ENCODE measurements at places on chromosomes 13 and 19. TPM values are rescaled to one million over a fixed set of nuclear protein-coding genes. Genes with fewer than 3 reads are reported as not detected.

- DNase-seq = peak; percentile 13
- H3K27me3 ChIP-seq = no peaks in the 10 kb centered on the region
- no peaks in the 10 kb centered on the region for H3K36me3 ChIP-seq
- peak overlapping the region; percentile 59 for H3K4me3 ChIP-seq
Observed at GRCh38 chr13:27826379-27827353, 34.4 kb downstream of the GSX1 start.

GRCh38 chr19:55623561-55623960 is 805 bp downstream of the ZNF784 start:
- H3K27ac ChIP-seq = peak overlapping the region; percentile 93
- no peak for DNase-seq
- H3K4me3 ChIP-seq = peak overlapping the region; percentile 94
- H3K4me1 ChIP-seq = no peaks in the 10 kb centered on the region

The ATCAY gene
- total RNA-seq = not detected

The RNF113B gene
- total RNA-seq = not detected

The MEIOSIN gene
- not detected for total RNA-seq

- H3K27ac ChIP-seq = no peak overlapping the region
- H3K36me3 ChIP-seq = no peaks in the 10 kb centered on the region
- DNase-seq = no peak
- H3K4me1 ChIP-seq = peaks cover 22% of the 10 kb centered on the region
- H3K4me3 ChIP-seq = no peak overlapping the region
Observed at GRCh38 chr13:44870456-44870929, 118.8 kb downstream of the NUFIP1 start.

The LRRC63 gene
- not detected for total RNA-seq

DNA sequence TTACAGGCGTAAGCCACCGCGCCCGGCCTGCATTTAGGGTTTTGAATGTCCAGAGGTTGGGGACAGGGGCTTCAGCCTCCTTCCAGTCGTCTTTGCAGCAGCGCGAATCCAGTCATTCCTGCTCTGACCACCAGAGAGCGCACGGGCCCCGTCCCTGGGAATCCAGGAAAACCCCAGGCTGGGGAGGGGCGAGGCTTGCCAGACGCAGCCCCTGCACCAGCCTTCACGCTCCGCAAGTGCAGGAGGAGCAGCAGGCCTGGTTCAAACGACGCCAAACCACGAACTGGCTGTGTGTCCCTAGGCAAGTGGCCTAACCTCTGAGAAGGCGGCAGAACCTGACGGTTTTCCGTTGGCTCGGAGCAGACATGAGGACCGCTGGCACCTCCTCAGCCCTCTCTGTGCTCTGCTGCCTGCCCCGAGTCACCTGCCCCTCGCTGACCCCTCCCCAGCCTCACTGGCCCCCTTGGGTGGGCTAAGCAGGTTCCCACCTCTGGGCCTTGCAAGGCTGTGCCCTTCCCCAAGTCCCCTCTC is 2.0 kb upstream of the RNF126 start:
- H3K4me3 ChIP-seq = peak overlapping the region; percentile 62
- H3K27ac ChIP-seq = no peak overlapping the region
- H3K27me3 ChIP-seq = no peaks in the 10 kb centered on the region
- no peaks in the 10 kb centered on the region for H3K36me3 ChIP-seq
- DNase-seq = peak; percentile 41

The KLF5 gene
- total RNA-seq = 6.2 TPM

DNA sequence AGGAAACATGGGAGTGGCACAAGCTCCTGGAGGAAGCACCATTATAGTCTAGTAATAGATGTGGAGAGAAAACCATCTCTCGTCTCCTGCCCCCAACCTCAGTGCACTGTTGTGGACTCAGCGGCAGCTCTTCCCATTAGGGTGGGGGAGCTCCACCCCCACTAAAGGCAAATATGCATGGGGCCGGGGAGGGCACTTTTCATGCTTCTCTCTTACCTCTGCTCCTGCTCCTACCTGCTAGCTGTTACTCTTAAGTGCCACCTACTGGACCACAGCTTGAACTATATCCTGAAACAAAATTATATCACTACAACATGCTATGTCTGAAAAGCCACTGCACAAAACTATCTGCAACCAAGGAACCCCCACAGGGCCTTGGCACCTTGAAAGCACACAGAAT is 112.6 kb upstream of the DACH1 start:
- H3K4me1 ChIP-seq = no peaks in the 10 kb centered on the region
- no peaks in the 10 kb centered on the region for H3K36me3 ChIP-seq
- no peak overlapping the region for H3K27ac ChIP-seq
- no peak for DNase-seq

- peaks cover 9% of the 10 kb centered on the region for H3K4me1 ChIP-seq
- H3K27me3 ChIP-seq = no peaks in the 10 kb centered on the region
- peak overlapping the region; percentile 73 for H3K4me3 ChIP-seq
- no peaks in the 10 kb centered on the region for H3K36me3 ChIP-seq
Observed at GRCh38 chr13:93244918-93245280, 18.3 kb downstream of the GPC6 start.

- no peaks in the 10 kb centered on the region for H3K27me3 ChIP-seq
- no peak for DNase-seq
- H3K36me3 ChIP-seq = no peaks in the 10 kb centered on the region
- H3K27ac ChIP-seq = no peak overlapping the region
- H3K4me1 ChIP-seq = no peaks in the 10 kb centered on the region
Observed at GRCh38 chr19:16355293-16356043, 30.8 kb downstream of the KLF2 start.

The ZNF490 gene
- 3.4 TPM for total RNA-seq

DNA sequence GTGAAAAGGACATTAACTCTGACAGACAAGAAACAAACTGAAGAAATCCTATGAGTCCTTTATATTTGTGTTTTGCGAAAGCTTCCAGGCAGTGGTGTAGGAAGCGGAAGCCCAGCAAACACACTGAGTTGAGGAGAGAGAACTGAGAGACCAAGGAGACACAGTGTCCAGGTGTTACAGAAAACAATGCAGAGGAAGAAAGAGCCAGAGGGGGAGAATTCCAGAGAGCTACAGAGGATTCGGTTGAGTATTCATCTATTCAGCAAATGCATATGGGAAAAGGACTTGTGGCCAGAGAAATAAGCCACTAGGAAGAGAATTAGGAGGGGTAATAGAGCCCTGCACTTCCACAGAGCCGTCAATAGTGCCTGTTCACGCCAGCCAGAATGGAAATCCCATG is 183.5 kb downstream of the LIG4 start:
- no peaks in the 10 kb centered on the region for H3K36me3 ChIP-seq
- no peak overlapping the region for H3K4me3 ChIP-seq

GRCh38 chr19:45442778-45443461 is 19.2 kb upstream of the ERCC1 start:
- DNase-seq = no peak
- H3K27ac ChIP-seq = peak overlapping the region; percentile 97
- no peaks in the 10 kb centered on the region for H3K36me3 ChIP-seq
- H3K4me1 ChIP-seq = peaks cover 16% of the 10 kb centered on the region
- H3K27me3 ChIP-seq = no peaks in the 10 kb centered on the region

GRCh38 chr13:113216254-113217048 is 7.0 kb downstream of the CUL4A start:
- H3K4me1 ChIP-seq = peaks cover 38% of the 10 kb centered on the region
- H3K27me3 ChIP-seq = no peaks in the 10 kb centered on the region
- H3K36me3 ChIP-seq = peaks cover 8% of the 10 kb centered on the region
- no peak overlapping the region for H3K27ac ChIP-seq
- no peak overlapping the region for H3K4me3 ChIP-seq

- no peak overlapping the region for H3K4me3 ChIP-seq
- no peaks in the 10 kb centered on the region for H3K27me3 ChIP-seq
- no peak for DNase-seq
Observed at GRCh38 chr19:50361290-50362029, 4.0 kb downstream of the NAPSA start.

The PDX1 gene
- 0.28 TPM for total RNA-seq

DNA sequence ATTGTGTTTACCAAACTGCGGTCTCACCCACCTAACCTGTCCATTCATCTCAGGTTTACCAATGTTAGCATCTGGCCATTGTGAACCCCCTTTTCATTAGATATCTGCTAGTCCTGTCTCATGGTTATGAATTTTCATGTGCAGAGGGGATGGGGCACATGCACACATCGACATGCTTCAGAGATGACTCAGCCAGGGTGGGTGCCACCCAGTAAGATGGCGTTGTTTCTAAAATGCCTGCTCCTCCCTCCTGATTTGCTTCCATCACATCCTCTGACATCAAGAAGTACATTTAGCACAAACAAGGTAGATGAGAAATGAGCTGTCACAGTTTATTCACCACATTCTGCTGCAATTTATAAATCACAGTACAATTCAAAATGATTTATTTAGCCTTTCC is 51.3 kb downstream of the GPALPP1 start:
- H3K4me3 ChIP-seq = no peak overlapping the region
- no peak for DNase-seq
- no peak overlapping the region for H3K27ac ChIP-seq
- no peaks in the 10 kb centered on the region for H3K36me3 ChIP-seq
- no peaks in the 10 kb centered on the region for H3K4me1 ChIP-seq

DNA sequence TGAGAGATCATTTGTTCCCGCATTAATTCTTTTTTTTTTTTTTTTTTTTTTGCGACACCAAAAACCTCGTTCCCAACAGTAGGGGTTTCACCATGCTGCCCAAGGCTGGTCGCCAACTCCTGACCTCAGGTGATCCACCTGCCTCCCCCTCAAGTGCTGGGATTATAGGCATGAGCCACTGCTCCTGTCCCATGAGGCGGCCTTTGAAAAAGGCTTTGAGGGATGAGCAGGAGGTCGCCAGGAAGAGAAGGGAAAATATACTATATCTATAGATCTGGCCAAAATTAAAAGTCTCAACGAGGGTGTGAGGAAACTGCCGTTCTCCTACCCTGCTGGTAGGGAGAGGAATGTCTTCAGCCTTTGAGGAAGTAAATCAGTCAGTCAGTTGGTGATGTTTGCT is 26.2 kb downstream of the ZNF473 start:
- H3K4me1 ChIP-seq = peaks cover 6% of the 10 kb centered on the region
- H3K4me3 ChIP-seq = no peak overlapping the region
- no peaks in the 10 kb centered on the region for H3K36me3 ChIP-seq
- no peak overlapping the region for H3K27ac ChIP-seq
- DNase-seq = no peak

DNA sequence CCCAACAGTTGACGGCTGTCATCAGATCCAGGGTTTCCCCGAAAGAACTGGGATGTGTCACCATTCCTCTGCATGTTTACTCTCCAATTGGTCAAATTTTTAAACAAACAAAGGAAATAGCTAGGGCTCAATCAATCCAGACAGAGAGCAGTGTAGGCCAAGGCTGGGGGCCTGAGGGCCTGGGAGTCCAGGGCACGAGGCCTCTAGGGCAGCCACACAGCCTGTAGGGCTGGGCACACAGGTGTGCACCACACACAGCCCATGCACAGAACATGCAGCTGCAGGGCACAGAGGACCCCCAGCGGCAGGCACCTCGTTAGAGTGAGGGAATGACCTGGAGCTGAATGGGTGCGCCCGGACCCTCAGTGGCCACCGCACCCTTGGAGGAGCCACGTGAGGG is 9.5 kb downstream of the MIER2 start:
- no peaks in the 10 kb centered on the region for H3K4me1 ChIP-seq
- no peak overlapping the region for H3K27ac ChIP-seq
- no peak for DNase-seq
- peaks cover 22% of the 10 kb centered on the region for H3K36me3 ChIP-seq
- no peaks in the 10 kb centered on the region for H3K27me3 ChIP-seq
- H3K4me3 ChIP-seq = no peak overlapping the region

DNA sequence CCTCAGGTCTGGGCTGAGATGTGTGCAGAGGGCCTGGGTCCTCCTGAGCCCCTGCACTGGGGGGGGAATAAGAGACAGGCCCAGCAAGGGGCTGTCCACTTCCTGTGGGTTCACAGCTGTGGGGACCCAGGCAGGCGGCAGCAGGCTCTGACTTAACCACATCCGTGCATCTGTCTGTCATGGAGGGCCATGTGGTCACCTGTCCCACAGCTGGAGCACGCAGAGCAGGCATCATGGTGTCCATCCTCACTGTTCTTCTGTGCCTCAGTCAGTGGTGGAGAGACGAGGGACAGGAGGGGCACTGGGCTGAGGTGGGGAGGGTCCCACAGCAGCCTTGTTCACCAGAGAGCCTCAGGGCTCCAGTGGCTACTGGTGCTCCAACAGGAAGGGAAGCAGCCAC is 16.3 kb upstream of the KIR3DL3 start:
- no peak for DNase-seq
- H3K4me1 ChIP-seq = no peaks in the 10 kb centered on the region
- no peaks in the 10 kb centered on the region for H3K36me3 ChIP-seq
- H3K4me3 ChIP-seq = no peak overlapping the region
- no peak overlapping the region for H3K27ac ChIP-seq

GRCh38 chr19:51253088-51253806 is 2.4 kb downstream of the SIGLECL1 start:
- no peak overlapping the region for H3K4me3 ChIP-seq
- H3K27me3 ChIP-seq = no peaks in the 10 kb centered on the region
- H3K27ac ChIP-seq = no peak overlapping the region
- DNase-seq = no peak

GRCh38 chr19:22832031-22832762 is at the start of gene ZNF723:
Gene ZNF723, plus strand, starts transcription at chr19:22832291. Its CDS starts 89 bp downstream, at chr19:22832380.
- no peaks in the 10 kb centered on the region for H3K27me3 ChIP-seq
- no peaks in the 10 kb centered on the region for H3K36me3 ChIP-seq
- no peak within 1 kb of the TSS for H3K4me3 ChIP-seq
- no peak within 1 kb of the TSS for H3K27ac ChIP-seq
- DNase-seq = no peak
- no peaks in the 10 kb centered on the region for H3K4me1 ChIP-seq

- no peak overlapping the region for H3K4me3 ChIP-seq
- no peak for DNase-seq
- no peak overlapping the region for H3K27ac ChIP-seq
- H3K36me3 ChIP-seq = no peaks in the 10 kb centered on the region
- H3K4me1 ChIP-seq = peaks cover 7% of the 10 kb centered on the region
Observed at GRCh38 chr19:40525234-40526051, 51.2 kb upstream of the SHKBP1 start.

The PTGER1 gene
- 2.8 TPM for total RNA-seq

DNA sequence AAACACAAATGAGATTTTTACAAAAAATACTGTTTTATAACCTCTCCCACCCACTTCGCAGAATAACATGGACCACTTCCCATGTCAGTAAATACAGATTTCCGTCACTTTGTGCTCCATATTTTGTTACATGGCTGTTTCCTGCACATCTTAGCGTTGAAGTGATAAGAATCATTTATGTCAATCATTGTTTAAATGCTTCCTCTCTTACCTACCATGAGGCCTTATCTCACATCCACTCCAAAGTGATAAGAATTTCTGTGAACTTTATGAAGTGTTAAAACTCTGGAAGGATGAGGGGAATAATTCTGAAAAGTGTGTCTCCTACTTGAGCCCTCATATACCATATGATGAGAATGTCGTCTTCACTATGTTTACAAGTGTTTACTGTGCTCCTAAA is 36.6 kb upstream of the IL17D start:
- DNase-seq = no peak
- no peaks in the 10 kb centered on the region for H3K27me3 ChIP-seq
- no peak overlapping the region for H3K4me3 ChIP-seq
- no peaks in the 10 kb centered on the region for H3K4me1 ChIP-seq
- no peak overlapping the region for H3K27ac ChIP-seq
- H3K36me3 ChIP-seq = peaks cover 4% of the 10 kb centered on the region

GRCh38 chr13:114096031-114096485 is 36.4 kb downstream of the RASA3 start:
- no peak overlapping the region for H3K27ac ChIP-seq
- H3K36me3 ChIP-seq = no peaks in the 10 kb centered on the region
- H3K4me1 ChIP-seq = peaks cover 10% of the 10 kb centered on the region
- H3K27me3 ChIP-seq = no peaks in the 10 kb centered on the region

- H3K27ac ChIP-seq = no peak overlapping the region
- no peaks in the 10 kb centered on the region for H3K27me3 ChIP-seq
- no peaks in the 10 kb centered on the region for H3K36me3 ChIP-seq
- H3K4me1 ChIP-seq = peaks cover 3% of the 10 kb centered on the region
Observed at GRCh38 chr13:19681517-19681916, 48.1 kb downstream of the MPHOSPH8 start.

The PSMC4 gene
- 71.1 TPM for total RNA-seq

The KLK15 gene
- total RNA-seq = not detected

The ERICH6B gene
- not detected for total RNA-seq
